ENCODE measurements at places on chromosomes 1 and 21. TPM values are rescaled to one million over a fixed set of nuclear protein-coding genes. Genes with fewer than 3 reads are reported as not detected.

GRCh38 chr1:89311757-89312156, 39.1 kb upstream of the GBP5 start:
- H3K4me1 ChIP-seq: peaks cover 10% of the 10 kb centered on the region
- no peak overlapping the region for H3K27ac ChIP-seq
- no peaks in the 10 kb centered on the region for H3K36me3 ChIP-seq
- DNase-seq: no peak

DNA sequence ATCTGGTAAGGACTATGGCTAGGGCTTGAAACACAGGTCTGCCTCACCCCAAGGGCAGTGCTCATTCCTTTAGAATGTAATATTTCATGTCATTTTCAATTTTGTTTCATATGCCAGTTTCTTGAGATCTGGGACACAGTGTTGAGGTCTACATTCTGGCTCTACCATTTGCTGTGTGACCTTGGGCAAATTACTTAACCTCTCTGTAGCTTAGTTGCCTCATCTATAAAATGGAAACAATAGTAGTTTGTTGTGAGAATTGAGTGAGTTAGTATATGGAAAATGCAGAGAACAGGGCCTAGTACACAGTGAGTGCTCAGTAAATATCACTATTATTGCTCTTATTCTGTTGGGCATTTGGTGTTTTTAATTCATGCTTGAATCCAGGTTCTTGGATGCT, 84.4 kb downstream of the WDR3 start:
- no peaks in the 10 kb centered on the region for H3K27me3 ChIP-seq
- H3K27ac ChIP-seq: no peak overlapping the region
- H3K36me3 ChIP-seq: no peaks in the 10 kb centered on the region
- no peaks in the 10 kb centered on the region for H3K4me1 ChIP-seq
- no peak for DNase-seq
- no peak overlapping the region for H3K4me3 ChIP-seq

AADACL4 gene
- not detected for total RNA-seq

SLAMF8 gene
- 1.6 TPM for total RNA-seq

- DNase-seq: no peak
- no peak overlapping the region for H3K4me3 ChIP-seq
- no peaks in the 10 kb centered on the region for H3K4me1 ChIP-seq
Observed at GRCh38 chr1:174623324-174624035, 175.7 kb downstream of the GPR52 start.

HSPA6 gene
- 37.7 TPM for total RNA-seq

DNA sequence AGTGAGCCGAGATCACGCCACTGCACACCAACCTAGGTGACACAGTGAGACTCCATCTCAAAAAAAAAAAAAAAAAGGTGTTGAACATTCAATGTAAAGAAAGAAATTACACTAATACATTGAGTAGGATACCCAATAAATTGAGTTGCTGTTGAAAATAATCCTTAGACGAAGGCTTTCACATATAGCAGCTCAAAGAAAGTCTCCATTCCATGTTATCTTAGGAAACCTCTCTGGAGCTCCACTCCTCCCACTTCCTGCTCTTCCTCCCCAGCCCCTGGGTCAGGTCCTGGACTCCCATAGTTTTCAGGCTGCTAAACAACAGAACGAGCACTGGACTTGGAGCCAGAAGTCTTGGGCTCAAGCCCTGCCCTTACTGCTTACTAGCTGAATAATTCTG, 15.6 kb upstream of the CNR2 start:
- H3K36me3 ChIP-seq: no peaks in the 10 kb centered on the region
- DNase-seq: no peak
- H3K27ac ChIP-seq: no peak overlapping the region
- no peak overlapping the region for H3K4me3 ChIP-seq

- peaks cover 16% of the 10 kb centered on the region for H3K36me3 ChIP-seq
- H3K27ac ChIP-seq: no peak overlapping the region
- no peak overlapping the region for H3K4me3 ChIP-seq
- no peak for DNase-seq
- peaks cover 3% of the 10 kb centered on the region for H3K4me1 ChIP-seq
- H3K27me3 ChIP-seq: peaks cover 26% of the 10 kb centered on the region
Observed at GRCh38 chr1:162019446-162019845, 4.2 kb downstream of the OLFML2B start.

GJA9 gene
- not detected for total RNA-seq

- no peak overlapping the region for H3K4me3 ChIP-seq
- no peaks in the 10 kb centered on the region for H3K4me1 ChIP-seq
- no peak overlapping the region for H3K27ac ChIP-seq
- no peak for DNase-seq
- no peaks in the 10 kb centered on the region for H3K27me3 ChIP-seq
- no peaks in the 10 kb centered on the region for H3K36me3 ChIP-seq
Observed at GRCh38 chr1:65812065-65812464, 19.4 kb downstream of the PDE4B start.

TFF2 gene
- not detected for total RNA-seq

- no peak for DNase-seq
- no peaks in the 10 kb centered on the region for H3K36me3 ChIP-seq
- no peaks in the 10 kb centered on the region for H3K27me3 ChIP-seq
- no peaks in the 10 kb centered on the region for H3K4me1 ChIP-seq
- H3K27ac ChIP-seq: no peak overlapping the region
Observed at GRCh38 chr21:41208376-41208763, 40.4 kb downstream of the BACE2 start.

DNA sequence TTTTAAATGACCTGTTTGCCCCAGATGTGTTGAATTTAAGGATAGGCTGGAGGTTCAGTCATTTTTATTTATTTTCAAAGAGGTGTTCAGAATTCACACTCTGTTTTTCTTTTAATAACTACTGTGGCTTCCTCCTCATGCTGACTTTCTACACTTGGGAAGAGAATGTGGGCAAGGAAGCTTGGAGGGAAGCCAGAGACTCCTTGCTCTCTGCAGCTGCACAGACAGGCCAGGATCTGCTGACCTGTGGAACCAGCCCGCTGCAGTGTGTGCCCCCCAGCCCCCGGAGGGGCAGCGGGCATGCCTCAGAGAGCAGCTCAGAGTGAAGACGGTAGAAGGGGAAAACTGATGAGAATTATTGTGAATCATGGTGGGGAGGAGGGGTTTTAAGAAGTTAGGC, 16.9 kb downstream of the MGST3 start:
- no peak for DNase-seq
- peaks cover 36% of the 10 kb centered on the region for H3K36me3 ChIP-seq
- H3K27ac ChIP-seq: no peak overlapping the region
- H3K4me1 ChIP-seq: peaks cover 15% of the 10 kb centered on the region
- H3K4me3 ChIP-seq: no peak overlapping the region
- no peaks in the 10 kb centered on the region for H3K27me3 ChIP-seq

RYR2 gene
- total RNA-seq: 0.48 TPM

GRCh38 chr1:224506141-224506814, 71.7 kb upstream of the WDR26 start:
- H3K27ac ChIP-seq: peak overlapping the region; percentile 31
- no peak for DNase-seq
- no peaks in the 10 kb centered on the region for H3K27me3 ChIP-seq
- no peaks in the 10 kb centered on the region for H3K36me3 ChIP-seq
- peaks cover 44% of the 10 kb centered on the region for H3K4me1 ChIP-seq

- no peaks in the 10 kb centered on the region for H3K36me3 ChIP-seq
- no peaks in the 10 kb centered on the region for H3K4me1 ChIP-seq
- no peaks in the 10 kb centered on the region for H3K27me3 ChIP-seq
Observed at GRCh38 chr1:218692808-218693207, 347.7 kb downstream of the TGFB2 start.

DNA sequence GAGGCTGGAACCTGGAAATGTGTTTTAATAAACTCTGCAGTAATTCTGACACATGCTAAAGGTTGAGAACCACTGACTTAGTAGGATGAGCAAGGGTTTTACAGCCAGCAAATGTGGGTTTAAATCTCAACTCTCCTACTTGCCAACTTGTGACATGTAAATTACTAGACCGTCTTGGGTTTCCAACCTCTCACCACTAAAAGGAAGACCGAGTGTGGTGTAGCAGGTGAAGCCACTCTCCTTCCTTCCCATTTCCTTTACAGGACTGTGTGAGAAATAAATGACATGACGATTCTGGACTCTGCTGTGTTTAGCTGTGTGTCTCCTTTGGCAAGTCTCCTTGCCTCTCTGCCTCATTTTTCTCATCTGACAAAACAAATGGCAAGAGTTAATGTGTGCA, 49.5 kb upstream of the DNAJC6 start:
- DNase-seq: no peak
- H3K4me1 ChIP-seq: peaks cover 1% of the 10 kb centered on the region
- no peak overlapping the region for H3K27ac ChIP-seq
- H3K4me3 ChIP-seq: no peak overlapping the region
- H3K27me3 ChIP-seq: no peaks in the 10 kb centered on the region

DNA sequence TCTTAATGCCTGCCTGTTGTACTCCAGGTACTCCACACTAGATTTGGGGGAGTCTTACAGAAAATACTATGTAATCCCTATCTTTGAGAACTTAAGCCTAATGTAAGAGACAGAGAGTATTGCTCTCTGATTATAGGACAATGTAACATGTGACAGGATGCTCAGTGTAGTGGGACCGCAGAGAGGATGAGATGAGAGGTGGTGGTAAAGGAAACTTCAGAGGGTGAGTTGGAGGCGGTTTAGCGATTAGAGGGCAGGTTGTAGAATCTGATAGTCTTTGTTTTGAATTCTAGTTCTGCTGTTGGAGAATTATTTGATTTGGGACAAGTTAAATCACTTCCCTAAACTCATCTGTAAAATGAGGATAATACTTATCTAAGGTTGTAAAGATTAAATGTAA, 5.4 kb downstream of the SOAT1 start:
- no peaks in the 10 kb centered on the region for H3K27me3 ChIP-seq
- peaks cover 12% of the 10 kb centered on the region for H3K4me1 ChIP-seq
- no peak overlapping the region for H3K27ac ChIP-seq
- H3K4me3 ChIP-seq: no peak overlapping the region
- no peaks in the 10 kb centered on the region for H3K36me3 ChIP-seq

OR2AK2 gene
- total RNA-seq: not detected

GRCh38 chr1:233261206-233261605, 34.3 kb downstream of the PCNX2 start:
- DNase-seq: no peak
- H3K36me3 ChIP-seq: no peaks in the 10 kb centered on the region
- H3K4me1 ChIP-seq: no peaks in the 10 kb centered on the region

DNA sequence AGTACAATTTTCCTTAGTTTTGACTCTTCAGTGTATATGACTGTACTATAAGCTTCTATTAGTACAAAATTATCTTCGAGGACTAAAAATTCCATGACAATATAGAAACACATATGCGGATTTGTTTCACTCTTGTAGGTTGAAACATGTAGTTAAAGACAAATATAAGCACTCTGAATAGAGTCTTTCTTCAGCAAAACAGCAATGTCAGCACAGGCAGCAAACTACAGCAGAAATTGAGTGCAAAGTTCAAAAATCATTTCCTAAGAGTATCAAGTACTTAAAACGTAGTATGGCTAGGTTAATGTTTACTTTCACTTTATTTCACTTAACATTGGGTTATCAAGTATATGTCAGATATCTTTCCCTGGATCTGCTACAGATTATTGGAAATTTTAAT, 106.7 kb downstream of the FAF1 start:
- no peak for DNase-seq
- no peaks in the 10 kb centered on the region for H3K36me3 ChIP-seq
- no peak overlapping the region for H3K4me3 ChIP-seq
- no peaks in the 10 kb centered on the region for H3K4me1 ChIP-seq
- H3K27me3 ChIP-seq: no peaks in the 10 kb centered on the region

All from psoas muscle (tissue), 8 donors.